Caco-2 (cell line): ENCODE measurements at places on chromosomes 16 and 17.

GRCh38 chr17:67635681-67636080, 82.1 kb upstream of the NOL11 start:
- no peak for DNase-seq

DNA sequence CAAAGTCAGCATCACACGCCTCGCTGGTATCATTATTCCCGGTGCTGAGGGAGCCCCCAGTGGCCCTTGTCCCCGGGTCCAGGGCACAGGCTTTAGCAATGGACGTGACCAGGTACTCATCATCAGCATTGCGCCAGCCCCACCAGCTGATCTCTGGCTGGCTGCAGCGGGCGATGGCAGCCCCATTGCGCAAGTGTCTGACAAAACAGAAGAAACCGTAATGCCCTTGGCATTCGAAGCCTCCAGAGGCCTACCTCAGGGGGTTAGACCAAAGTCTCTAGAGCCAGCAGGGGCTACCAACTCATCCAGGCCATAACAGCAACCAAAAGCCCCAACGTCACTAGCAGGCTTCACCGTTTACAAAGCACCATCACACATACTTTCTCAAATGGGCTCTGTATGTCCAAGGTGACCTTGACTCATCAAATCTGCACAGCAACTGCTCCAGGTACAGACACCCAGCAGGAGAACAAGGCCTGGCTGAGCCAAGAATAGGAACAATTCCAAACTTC, 7.3 kb downstream of the MTMR4 start:
- no peak for DNase-seq

- DNase-seq: peak; percentile 33
Measured at GRCh38 chr17:48460052-48460451, 30.0 kb upstream of the SKAP1 start.

- no peak for DNase-seq
Measured at GRCh38 chr16:51898872-51899271, 648.1 kb downstream of the TOX3 start.

DNA sequence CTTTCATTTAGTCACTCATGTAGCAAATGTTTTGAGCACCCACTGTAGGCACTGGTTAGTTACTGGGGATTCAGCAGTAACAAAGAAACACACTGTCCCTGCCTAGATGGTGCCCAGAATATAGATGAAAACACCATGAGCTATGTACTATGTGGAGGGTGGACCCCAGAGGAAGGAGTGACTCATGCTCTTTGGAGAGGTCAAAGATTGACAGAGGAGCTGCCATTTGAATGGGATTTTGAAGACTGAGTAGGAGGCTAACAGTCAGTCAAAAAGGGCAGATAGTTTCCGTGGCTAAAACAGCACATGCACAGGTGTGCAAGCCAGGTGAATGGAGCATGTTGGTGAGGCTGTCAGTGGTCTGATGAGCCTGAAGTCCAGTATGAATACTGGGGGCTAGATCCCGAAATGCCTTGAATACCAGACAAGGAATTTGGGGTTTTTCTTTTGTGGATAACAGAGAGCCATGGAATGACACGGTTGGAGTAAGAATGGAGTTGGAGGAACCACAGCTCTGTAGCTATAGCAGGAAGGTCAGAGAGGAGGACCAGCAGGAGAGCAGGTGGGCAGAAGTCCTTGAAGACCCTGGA, 6.1 kb downstream of the IL21R start:
- no peak for DNase-seq

GRCh38 chr17:74954115-74954514, 18.4 kb downstream of the OTOP3 start:
- no peak for DNase-seq

DNA sequence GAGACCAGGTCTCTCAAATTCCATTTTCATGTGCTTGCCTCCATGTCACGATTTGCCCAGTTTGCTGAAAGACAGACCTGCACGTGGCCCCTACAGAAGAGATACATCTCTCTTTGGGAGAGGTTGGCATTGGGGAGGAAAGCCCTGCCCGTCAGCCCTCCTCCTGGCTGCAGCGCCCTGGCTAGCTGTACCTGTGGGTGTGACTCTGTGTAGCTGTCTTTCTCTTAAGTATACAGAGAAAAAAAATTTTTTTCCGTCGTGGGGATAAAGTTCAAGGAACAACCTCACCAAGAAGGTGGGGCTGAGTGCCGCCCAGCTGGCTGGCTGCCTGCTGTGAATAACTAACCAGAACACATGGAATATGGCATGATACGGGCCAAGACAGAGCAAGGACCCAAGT, 26.5 kb downstream of the TMEM98 start:
- peak; percentile 79 for DNase-seq

DNA sequence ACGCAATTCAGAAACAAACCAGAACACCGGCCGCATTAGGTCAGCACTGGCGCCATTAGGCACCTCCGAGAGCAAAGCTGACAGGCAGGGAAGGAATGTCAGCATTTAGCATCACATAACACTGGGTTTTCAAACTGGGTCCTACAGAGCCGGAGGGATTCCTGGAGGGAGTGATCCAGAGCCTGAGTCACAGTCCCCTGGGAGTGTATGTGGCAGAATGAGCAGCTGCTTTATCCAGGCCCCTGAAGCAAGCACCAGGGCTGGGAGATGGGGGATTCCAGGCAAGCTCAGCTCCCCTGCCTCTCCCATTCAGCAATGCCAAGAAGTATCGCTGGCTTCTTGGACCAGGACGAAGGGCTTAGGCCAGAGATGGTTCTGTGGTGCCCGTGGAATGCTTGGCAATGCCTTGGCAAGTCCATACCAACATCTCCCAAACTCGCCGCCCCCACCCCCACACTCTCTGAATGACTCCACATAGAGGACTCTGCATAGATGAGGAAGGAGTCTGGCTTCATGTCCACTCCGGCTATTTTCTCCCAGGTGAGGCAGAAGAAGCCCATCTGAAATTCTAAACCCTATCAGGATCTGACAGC, 20.4 kb downstream of the GAS7 start:
- no peak for DNase-seq

GRCh38 chr17:76237859-76238313, 2.4 kb downstream of the RNF157 start:
- DNase-seq: peak; percentile 39

GRCh38 chr17:3017936-3018335, 45.5 kb downstream of the OR1D5 start:
- no peak for DNase-seq

DNA sequence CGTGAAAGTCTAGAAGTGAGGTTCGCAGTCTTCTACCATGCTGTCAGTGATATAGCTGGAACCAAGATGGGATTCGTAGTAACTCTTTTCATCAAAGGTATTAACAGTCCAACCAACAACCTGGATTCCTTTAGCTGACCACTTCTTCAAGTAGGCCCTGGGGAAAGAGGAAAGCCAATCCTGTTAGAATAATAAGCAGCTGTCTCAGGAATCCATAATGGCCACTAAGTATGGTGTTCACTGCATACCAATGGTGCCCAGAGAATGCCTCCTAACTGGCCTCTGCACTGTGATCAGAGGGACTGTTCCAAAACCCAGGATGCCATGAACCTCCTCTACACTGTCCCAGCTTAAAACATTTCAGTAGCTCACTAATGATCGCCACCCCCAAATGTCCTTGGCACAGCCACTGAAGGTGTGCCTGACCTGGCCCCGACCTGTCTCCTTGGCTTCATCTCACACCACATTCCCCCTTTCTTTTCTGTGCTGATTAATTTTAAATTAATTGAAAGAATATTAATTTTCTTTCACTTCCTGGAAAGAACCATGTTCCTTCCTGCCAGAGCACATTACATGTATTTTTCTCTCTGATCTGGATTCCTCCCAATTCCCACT, 18.3 kb downstream of the GDE1 start:
- no peak for DNase-seq

GRCh38 chr16:79320956-79321355, 279.6 kb downstream of the MAF start:
- DNase-seq: no peak

- DNase-seq: no peak
Measured at GRCh38 chr17:44386182-44386525, 3.3 kb downstream of the ITGA2B start.

- no peak for DNase-seq
Measured at GRCh38 chr17:34375426-34375997, 12.5 kb upstream of the CCL1 start.

GRCh38 chr16:78583441-78583840, 484.0 kb downstream of the WWOX start:
- DNase-seq: no peak

DNA sequence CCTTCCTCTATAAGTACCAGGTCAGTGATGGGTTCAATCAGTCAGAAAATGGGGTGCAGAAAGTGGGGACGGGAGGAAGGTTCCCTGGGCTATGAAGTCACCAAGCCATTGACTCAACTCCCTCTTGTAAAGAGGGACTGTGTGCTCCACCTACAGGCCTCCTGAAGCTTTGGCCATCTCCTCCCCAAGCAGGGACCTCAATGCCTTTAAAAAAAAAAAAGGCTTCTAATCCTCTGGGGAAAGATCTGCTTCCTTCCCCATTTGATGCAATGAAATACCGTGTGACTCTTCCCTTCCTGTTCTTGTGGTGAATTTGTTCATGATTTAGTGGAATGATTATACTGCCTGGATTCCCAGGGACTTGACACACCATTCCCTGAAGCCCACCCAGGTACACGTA, 30.8 kb downstream of the VWA3A start:
- DNase-seq: no peak

DNA sequence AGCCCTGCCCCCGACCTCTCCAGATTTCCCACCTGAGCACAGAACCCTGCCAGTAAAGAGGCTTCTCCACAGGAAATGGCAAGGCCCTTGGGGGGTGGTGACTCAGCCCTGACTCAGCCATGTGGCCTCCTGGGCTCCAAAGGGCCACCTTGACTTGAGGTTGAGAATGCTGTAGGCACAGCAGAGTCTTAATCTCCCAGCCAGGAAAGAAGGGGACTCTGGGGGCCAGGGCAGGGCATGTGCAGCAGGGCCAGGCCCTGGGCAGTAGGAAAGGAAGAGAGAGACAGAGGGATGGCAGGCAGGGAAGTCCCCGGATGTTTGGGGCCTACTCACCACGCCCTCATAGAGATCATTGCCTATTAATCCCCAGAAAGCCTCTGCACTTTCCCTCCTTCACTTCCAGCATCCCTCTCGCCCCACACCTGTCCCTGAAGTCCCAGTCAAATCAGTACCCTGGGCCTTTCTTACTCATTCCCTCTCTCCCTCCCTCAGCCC, 4.8 kb upstream of the ITGA3 start:
- peak; percentile 10 for DNase-seq

DNA sequence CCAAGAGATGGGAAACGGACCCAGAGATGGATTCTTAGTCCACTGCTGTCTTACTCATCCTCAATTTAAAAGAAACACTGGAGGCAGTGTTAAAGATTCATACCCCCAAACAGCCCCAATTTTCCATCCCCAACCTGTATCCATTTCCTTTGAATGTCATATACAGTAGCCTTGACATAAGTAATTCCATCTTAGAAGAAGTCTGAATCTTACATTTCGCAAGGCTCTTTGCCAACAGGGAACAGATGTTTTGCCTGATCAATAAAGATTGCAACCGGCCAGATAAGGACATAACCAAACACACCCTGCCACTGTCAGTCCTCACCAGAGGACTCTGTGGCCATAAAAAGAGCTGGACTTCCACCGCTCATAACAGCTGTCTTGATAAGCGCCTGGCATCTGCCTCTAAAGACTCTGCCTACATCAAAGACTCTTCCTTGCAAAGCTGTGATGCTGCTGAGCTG, 59.0 kb upstream of the MED9 start:
- peak; percentile 74 for DNase-seq

DNA sequence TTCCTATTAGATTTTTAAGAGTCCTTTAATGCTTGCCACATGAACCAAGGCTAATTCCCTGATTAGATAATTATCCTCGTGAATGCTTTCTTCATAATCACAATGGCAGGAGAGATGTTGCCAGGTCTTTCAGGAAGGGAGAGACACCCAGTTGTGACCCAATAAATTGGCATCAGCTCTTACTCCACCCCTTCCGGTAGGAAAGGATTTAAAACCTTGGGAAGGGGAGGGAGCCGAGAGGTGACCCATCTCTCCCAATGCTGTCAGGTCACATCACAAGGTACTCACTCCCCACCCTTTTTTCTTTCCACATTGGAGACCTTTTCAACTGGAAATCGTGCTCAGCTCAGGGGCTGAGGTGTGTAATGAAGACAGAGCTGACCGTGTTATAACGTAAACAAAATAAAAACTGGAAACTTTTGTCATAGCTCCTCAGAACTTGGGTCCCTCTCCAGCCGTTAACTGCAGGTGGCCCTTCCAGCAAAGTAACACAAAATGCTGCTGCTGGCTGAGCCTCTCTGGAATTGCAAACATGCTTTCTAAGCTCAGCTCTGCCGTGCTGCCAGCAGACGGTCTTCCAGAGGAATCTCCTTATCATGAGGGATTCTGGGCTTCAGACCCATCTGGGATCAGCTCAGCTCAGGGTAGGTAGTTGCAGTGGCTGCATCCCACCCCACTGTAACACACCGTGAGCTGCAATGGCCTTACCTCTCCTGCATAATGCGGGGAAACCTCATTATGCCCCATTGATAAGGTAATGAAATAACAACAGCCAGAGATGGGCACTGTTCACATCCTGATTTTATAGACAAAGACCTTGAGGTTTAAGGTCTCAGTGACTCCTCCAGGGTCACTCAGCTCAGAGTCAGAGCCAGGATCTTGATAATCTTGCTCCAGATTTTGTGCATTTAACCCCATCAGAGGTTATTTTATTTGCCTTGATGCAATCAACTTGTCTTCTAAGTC, 15.6 kb downstream of the TMEM100 start:
- DNase-seq: no peak

DNA sequence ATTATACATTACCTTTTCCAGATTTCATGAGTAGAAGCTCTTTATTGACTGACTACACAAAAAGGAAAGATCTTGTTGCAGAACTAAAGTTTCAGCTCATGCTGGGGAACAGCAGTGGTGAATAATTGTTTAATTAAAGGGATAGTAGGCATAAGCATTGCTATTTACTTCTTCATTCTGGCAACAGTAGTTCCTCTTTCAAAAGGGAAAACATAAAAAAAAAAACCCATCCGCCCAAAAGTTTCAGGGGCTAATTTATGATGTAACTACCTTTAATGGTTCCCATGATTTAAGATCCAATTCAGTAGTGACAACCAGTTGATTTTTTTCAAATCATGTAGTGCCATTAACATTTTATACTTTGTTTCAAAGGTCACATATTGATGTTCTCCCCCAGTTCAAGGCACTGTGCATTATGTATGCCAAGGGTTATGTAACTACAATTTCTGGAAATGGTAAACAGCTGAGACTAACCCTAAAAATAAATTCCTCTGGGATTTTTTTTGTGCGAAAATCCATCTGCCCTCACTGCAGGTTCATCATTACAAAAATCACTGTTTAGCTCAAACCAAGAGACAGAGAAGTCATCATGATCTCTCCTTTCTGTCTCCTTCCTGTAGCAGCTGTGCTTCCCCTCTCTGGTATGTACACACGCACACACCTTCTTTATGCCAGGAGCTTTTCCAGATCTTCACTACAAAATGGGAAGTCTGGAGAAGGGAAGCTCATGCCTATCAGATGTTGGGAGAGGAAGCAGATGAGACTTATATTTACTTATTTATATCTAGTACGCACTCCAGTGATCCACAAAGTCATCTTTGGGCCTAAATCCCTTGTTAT, 2.2 kb upstream of the PHLPP2 start:
- DNase-seq: no peak

GRCh38 chr16:87065446-87066132, 251.6 kb downstream of the C16orf95 start:
- no peak for DNase-seq
